ENCODE measurements at places on chromosomes 6 and 20.

- DNase-seq, result no peak
Measured at GRCh38 chr6:16716321-16716858, 44.9 kb downstream of the ATXN1 start.

DNA sequence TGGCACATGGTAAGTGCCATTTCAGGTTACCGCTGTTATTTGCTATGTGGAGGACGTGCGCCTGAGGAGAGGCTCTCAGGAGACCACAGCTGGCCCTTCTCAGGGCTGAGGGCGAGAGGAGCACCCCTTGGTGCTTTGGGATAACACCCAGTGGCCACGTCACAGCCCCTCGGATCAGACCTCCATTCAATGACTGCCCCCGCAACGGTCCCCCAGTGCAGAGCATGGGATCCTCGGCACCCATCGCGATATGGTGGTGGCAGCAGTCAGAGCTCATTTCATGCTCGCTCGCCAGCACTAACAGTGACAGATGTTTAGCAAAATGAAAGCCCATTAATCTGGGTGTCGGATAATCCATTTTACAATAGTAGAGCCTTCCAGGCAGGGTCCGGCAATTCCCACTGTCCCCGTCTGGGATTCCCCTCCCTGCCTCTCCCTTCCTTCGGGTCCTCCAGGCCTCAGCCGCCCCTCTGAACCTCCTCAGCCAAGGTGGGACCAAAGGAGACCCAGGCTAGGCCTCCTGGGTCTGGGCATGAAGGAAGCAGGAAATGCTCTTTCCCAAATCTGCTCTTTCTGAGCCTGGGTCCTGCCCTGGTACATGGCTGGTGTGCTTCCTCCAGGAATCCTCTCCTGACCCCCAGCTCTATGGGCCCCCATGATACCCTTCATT lies 117.1 kb downstream of the GRM4 start:
- no peak for DNase-seq

GRCh38 chr20:43506238-43506637 lies 1.3 kb upstream of the L3MBTL1 start:
- no peak for DNase-seq

DNA sequence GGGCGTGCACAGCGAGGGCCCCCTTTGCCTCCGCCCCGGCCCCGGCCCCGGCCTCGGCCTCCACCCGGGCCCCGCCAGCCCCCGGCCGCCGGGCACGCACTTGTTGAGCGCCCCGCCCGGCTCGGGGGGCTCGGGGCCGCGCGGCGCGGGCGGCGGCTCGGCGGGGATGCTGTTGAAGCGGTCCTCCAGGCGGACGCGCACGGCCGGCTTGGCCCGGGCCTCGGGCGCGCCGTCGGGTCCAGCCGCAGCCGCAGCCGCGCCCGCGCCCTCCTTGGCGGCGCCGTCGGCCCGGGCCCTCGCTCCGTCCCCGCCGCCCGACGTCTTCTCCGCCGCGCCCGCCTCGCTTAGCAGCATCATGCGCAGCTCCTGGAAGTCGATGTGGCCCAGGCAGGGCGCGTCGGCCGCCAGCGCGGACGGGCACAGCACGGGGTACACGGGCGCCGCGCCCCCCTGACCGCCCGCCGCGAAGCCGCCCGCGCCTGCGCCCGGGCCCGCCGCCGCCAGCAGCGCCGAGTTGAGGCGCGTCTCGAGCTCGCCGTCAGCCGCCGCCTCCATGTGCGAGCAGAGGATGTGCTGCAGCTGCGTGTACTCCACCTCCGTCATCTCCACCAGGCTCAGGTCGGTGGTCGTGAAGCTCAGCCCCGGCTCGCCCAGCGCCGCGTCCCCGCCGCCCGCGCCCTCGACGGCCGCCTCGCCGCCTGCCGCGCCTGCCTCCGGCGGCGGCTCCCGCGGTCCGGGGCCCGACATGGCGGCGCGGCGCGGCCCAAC lies 514 bp downstream of the TCFL5 start:
- peak; percentile 56 for DNase-seq

DNA sequence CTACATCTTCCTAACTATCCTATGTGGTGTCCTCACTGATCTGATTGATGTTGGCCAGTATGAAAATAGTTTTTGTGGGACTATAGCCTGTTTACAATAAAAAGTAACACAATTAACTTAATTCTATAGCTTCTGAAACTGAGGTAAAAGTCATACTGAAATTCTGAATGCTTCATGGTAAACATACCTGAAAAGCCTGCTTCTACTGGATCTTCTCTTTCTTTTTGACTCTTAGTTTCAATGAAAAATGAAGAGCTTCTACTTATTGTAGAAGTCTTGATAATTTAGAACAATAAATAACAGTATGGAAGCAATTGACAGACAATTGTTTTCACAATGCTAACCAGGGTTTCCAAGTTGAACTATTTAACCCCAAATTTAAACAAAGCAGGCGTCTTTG lies 383.9 kb upstream of the MMS22L start:
- no peak for DNase-seq

DNA sequence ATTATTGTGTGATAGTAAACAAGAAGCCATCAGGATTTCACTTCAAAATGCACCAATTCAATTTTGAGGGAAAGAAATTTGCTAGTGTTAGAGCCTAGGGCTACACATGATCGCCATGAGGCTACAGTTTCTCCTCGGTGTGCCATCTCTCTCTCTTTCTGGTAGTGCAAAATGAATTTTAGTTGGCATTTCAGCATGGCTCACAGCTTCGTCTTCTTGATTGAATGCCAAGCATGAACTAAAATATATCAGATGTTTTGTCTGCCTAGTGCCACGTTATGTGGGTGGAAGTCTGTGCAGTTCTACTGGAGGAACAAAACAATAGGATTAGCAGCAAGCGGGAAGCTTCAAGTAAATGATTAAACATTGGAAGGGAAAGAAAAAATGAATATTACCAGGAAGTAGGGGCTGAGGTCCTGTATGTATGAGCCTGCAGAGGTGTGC lies 6.8 kb upstream of the MRAP2 start:
- DNase-seq, result no peak

GRCh38 chr6:129203190-129203900 lies 320.4 kb downstream of the LAMA2 start:
- DNase-seq, result no peak

- DNase-seq, result no peak
Measured at GRCh38 chr20:33345342-33345741, 56.0 kb downstream of the CDK5RAP1 start.

DNA sequence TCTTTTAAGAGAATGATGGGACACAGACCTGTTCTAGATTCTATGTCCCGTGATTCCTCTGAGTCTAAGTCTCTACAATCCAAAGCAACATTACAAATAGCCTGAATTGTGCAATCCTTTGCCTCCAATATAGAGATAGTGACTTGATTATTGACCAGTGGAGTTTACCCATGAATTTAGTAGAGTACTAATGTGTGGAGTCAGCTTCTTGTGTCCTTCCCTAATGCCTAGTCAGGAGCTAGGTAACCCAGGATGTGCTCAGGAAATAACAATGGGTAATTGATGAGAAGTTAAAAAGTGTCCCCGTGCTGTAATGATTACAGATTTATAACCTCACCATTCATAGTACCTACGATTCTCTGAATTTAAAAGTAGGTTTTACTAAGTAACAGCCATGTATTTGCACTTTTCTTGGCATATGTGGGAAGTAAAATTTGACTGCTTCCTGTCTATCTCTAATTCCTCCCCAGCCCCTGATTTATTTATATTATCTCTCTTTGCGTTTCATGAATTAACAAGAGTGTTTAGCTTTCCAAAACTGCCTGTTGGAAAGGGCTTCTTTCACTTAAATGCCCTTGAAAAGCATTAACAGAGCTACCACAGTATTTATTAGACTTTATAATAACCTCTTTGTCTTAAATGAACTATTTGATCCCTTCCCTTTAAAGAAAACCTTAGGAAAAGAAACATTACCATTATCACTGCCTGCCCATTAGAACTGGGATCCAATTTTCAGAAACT lies 30.5 kb downstream of the NEDD9 start:
- DNase-seq, result no peak

- no peak for DNase-seq
Measured at GRCh38 chr6:161074496-161075121, 83.0 kb downstream of the MAP3K4 start.

DNA sequence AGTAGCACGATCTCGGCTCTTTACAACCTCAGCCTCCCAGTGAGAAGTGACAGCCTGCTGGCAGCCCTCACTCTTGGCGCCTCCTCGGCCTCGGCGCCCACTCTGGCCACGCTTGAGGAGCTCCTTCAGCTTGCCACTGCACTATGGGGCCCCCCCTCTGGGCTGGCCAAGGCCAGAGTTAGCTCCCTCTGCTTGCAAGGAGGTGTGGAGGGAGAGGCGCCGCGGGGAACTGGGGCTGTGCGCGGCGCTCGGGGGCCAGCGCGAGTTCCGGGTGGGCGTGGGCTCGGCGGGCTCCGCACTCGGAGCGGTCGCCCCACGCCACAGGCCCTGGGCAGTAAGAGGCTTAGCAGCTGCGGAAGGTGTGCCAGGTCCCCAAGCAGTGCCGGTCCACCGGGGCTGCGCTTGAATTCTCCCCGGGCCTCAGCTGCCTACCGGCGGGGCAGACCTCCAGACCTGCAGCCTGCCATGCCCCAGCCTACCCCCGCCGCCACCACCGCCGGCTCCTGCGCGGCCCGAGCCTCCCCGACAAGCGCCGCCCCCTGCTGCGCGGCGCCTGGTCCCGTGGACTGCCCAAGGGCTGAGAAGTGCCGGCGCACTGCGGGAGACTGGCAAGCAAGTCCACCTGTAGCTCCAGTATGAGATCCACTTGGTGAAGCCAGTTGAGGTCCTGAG lies 22.0 kb upstream of the NUP153 start:
- DNase-seq, result no peak

- no peak for DNase-seq
Measured at GRCh38 chr20:23484081-23484480, 6.8 kb upstream of the CST8 start.

- no peak for DNase-seq
Measured at GRCh38 chr20:43984587-43984986, 69.9 kb downstream of the TOX2 start.

DNA sequence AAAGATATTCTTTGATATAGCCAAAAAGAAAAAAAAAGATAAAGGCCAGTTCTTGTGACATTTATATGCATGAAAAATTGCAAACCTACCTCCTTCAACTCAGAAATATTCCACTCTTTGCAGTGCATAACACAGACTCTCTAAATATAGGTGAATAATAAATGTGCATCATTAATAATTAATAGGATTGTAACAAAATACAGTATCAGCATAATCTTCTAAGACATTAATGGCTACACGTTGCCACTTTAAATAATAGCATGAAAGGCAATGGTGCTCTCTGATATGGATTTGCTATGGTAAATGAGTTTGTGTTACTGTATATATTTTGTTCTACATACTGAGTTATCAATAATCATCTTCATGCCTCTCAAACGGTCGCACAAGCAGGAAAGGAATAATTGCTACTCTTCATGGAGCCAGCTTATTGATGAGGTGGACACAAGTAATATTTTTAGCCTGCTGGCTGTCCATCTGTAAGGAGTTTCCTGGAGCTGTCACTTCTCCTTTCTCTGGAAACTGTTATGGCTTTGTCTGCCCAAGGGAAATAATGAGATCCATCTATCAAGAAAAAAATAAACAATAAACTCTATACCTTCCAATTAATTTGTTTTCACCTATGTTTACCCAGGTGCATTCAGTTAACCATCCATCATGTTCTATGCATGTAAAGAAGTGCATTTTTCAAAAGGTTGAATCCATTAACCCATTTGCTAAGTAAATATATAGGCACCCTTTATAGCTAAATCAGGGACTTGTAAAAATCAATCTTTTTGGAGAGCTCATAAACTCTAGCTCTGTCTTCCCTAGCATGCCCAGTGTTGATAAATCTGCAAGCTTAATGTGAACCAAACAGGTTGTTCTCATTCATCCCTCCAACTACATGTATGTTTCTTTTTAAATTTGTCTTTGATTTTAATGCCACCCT lies 253.0 kb downstream of the NKAIN2 start:
- DNase-seq, result no peak

GRCh38 chr20:51272401-51272800 lies 249.5 kb upstream of the KCNG1 start:
- no peak for DNase-seq

DNA sequence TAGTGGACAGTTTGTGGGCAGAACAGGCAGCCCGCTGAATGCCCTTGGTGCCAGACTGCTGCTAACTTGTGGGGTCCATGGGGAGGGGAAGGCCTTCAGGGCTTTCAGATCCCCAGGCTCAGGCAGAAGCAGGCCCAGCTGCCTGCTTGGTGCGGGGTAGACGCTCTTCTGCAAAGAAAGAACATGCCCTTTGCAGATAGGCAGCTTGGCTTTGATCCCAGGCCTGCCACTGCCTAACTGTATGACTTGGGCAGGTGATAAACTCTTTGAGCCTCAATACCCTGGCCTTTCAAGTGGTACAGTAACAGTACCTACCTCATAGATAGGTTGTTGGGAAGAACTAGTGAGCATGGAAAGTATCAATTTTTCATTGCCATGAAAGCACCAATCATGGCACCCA lies 28.4 kb downstream of the CHMP4B start:
- DNase-seq, result no peak

- DNase-seq, result no peak
Measured at GRCh38 chr20:63606686-63607085, 20.2 kb downstream of the GMEB2 start.

GRCh38 chr6:42026540-42026939 lies 23.8 kb upstream of the TAF8 start:
- no peak for DNase-seq

- DNase-seq, result no peak
Measured at GRCh38 chr6:17574866-17575560, 25.1 kb upstream of the FAM8A1 start.

GRCh38 chr6:169905041-169905807 lies 153.8 kb downstream of the ERMARD start:
- DNase-seq, result no peak

- DNase-seq, result no peak
Measured at GRCh38 chr6:107488174-107488874, 1.6 kb upstream of the SOBP start.

DNA sequence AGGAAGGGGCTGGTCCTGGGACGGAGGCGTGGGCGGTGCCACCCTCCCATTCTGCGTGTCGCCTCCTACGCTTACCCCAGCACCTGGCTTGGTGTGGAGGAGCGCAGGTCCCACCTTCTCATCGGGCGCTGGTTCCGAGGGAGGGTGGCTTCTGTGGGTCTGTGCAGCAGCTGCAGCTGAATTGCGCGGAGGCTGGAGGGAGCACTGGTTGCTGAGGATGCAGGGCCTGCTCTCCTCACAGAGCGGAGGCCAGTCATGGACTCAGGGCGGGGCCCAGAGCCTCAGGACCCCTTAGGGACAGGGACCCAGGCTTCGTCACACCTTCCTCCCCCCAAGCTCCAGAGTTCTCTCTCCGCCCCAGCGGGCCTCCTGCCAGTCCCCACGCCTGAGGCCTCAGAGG lies 127.8 kb upstream of the MAP3K4 start:
- DNase-seq, result no peak

Measured in activated naive CD4-positive, alpha-beta T cell treated with anti-CD3 and anti-CD28 coated beads, Interleukin-2, amount 50 U/mL, for 16 hours (primary cell).